Omental fat pad (tissue), 4 donors: ENCODE measurements at places on chromosomes 12 and 14.

- no peak for DNase-seq
These were observed 19.6 kb downstream of the LGMN start for GRCh38 chr14:92728759-92729364.

DNA sequence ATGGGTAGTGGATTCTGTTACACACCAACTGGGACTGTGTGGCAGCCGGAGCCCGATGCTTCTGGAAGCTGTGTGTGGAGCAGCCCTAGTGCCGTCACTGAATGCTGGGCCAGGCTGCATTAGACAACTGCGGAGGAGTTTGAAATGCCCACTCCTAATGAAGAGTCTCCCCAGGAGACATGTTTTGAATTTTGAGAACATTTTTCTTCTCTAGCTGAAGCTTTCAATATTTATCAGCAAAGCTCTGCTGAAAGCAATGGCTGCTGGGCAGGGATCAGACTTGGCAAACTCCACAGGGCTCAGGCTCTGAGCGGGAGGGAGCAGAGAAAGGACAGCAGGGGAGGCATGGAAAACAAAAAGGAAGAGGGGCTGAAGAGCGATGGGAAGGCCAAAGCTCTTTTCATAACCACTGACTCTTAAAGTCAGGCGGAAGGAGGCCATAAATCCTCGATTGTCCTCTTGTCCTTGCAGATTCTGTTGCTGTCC, 189.1 kb downstream of the MON2 start:
- no peak for DNase-seq

- DNase-seq: no peak
These were observed 251.9 kb downstream of the TMEM132D start for GRCh38 chr12:129651951-129652350.

DNA sequence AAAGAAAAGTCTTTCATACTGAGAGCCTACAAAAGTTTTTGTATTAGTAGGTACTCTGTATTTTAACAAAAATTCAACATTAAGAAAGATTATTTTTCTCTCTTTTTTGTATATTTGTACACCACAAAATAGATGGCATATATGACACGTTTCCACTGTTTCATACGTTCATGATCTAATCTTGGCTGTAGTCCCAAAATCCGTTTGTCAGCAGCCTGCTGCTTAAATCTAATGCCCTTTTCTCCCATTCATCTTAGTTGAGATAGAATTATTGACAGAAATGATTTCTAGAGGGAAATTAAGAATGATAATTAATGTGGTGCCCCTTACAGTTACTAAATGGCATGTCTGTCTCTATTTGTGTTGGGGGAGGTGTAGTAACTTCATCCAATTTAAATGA, 140.7 kb upstream of the NOVA1 start:
- DNase-seq: no peak

DNA sequence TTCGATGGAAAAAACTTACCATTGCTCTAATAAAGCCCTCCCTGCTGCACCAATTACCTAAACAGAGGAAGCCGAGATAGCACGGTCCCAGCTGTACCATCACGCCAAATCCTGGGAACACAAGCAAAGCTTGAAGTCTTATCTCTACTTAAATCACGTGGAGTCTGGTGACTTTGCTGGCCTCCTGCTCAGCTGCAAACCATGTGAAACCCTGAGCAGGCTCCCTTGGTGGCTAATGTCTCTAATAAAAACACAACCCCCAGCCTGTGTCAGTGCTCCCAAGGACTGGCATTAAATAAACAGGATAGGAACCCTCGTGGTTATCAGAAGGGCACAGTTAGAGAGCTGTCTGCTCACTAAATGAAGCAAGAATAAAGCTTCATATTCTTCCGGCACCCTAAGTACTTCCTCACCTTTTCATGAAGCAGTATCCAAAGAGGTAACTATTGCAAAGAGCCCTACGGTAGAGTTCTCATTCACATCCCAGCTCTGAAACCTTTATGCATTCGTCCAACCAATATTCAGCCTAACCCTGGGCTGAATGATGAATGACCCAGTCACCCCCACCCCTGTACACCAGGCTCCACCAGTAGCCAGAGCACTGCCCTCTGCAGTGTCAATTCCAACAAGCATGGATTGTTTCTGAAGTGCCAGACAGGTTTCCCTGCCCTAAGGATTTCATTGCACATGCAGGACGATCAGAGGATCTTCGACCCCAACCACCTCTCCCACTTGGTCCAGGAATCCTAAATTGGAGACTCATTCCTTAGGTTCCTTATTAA, 452.7 kb upstream of the TMPO start:
- DNase-seq: no peak

GRCh38 chr14:69955855-69956845, 76.9 kb downstream of the SMOC1 start:
- no peak for DNase-seq

- no peak for DNase-seq
These were observed 100.5 kb downstream of the AEBP2 start for GRCh38 chr12:19539836-19540235.

DNA sequence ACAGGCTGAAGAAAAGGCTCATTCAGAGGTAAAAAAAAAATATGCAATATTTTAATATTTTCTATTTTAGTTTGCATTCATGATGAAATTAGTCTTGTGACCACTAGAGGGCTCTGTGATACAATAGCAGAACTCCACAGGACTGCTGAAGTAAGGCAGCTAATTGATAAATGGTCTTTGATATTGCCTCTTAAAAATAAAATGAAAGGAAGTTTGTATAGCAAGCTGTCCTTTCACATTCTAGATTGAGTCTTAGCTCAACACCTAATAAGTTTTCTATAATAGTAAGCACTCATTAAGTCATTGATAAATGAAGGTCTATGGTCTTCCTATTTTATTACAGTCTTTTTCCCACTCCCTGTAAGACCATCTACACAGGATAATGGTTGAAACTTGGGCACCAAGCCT, 315.7 kb downstream of the NAV3 start:
- DNase-seq: no peak

DNA sequence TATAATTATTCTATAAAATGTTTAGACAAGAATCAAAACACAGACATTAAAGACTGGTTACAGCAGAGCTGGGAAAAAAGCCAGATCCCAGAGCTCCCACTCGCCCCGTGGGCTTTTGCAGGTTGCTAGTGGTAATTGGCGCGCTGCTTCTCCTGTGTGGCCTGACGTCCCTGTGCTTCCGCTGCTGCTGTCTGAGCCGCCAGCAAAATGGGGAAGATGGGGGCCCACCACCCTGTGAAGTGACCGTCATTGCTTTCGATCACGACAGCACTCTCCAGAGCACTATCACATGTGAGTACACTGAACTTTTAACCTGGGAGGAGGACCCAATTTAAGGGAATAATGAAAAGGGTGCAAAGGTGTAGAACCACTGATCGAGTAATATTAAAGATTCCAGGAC, 7.5 kb downstream of the TMEM52B start:
- no peak for DNase-seq

DNA sequence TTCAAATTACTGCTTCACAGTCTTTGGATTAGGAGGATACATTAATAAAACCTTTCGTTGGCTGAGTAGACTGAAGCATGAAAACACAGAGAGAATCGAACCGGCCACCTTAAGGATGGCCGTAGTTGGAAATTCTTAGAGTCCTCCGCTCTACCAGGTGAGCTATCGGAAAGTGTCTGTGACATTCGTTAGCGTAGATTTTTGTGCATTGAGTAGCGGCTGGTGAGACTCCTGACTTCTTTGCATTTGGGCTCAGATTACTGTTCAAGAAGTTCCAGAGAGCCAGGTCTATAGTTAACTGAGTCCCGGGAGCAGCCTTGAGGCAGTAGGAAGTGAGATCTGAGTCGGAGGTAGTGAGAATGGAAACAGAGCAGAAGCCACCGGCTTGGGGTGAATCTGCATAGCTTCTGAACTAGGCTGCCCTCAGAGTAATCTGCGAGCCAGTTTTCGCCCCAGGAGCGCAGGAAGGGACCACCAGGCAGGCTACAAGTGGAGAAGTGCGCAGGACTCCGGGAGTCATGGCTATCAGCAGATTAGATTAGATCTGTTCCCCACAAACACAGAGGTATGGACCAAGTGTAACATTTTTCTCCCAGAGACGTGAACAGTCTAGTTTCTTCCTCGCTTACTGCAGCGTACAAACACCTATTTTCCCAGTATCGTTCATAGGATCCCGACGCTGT, 11.0 kb downstream of the OR6S1 start:
- DNase-seq: no peak

GRCh38 chr12:7959701-7960121, 23.7 kb upstream of the SLC2A3 start:
- DNase-seq: no peak

DNA sequence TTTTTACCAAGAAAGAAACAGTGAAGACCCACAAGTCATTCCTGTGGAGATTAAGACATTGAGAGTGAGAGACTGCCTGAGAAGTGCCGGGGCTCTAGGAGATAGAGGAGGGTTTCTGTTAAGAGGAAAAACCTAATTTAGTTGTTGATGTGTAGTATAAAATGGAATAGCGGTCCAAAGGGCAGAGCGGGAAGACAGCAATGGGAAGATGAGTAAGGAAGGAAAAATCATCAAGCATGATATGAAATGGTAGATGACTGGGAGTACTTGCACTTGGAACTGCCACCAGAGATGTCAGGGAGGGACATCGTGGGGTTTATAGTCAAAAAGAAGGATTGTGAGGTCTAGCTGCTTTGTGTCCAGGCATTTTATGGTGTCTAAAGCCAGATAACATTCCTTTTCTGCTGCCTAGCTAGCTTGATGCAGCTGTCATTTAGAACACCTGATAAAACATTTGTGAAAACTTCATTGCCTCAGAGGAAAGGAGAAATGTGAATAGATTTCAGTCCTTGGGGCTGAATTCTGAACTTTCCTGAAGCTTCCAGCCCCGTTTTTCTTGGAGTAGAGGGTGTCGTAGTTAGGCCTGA, 20.1 kb upstream of the PSEN1 start:
- DNase-seq: no peak

DNA sequence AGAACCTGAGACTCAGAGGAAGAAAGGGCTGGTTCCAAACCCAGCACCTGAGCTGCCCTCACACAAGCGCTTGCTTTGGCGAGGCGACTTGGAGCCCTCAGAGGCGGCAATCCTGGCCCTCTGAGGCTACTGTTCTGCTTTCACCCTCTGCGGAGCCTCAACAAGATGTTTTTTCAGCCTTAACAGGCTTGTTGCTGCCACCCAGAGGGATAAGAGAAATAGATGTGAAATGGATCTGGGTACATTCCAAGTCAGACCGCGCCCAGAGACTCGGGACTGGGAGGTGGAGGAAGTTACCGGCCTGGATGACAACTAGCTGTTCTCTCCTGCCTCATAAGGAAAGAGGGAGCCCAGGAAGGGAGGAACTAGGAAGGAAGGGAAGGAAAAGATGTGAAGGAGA, 89.6 kb downstream of the TTC7B start:
- no peak for DNase-seq

- DNase-seq: no peak
These were observed at the start of gene TMCC3 for GRCh38 chr12:94650143-94651056. Gene TMCC3, minus strand, starts transcription at chr12:94650557. Its CDS starts 127 bp downstream, at chr12:94650430.

DNA sequence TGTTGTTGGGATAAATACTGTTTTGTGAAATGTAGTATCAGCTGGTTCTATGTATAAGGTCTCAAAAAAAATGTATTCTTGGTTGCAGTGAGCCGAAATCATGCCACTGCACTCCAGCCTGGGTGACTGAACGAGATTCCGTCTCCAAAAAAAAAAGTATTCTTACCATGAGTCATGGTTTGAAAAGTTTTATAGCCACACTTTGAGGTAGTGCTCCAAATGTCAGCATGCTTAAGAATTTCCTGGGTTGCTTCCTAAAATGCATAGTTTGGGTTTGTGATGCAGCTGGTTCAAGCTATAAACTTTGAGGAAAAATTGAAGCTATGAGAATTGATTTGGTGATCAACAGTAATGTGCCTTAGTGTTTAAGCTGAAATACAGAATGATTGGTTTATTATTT, 48.0 kb downstream of the ETNK1 start:
- DNase-seq: no peak

DNA sequence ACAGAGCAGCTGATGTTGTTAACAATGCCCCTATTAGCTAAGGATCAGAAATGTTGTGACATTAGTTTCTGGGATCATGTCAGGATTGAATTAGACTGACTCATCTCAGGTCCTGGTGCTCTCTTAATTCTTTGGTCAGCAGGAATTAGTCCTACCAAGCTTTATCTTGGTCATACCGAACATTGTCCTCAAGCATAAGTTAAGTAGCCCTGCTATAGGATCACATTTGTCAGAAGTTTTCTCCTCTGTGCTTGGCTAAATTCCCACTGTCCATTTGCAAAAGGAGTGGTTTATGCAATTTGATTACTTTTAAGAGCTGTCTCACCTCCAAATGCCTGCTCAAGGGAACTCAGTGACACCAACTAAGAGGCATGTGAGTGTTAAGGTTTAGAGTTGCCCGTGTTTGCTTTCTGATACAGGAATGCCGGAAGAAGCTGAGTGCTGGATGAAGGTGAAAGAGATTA, 48.4 kb upstream of the IFNG-AS1 start:
- DNase-seq: no peak

DNA sequence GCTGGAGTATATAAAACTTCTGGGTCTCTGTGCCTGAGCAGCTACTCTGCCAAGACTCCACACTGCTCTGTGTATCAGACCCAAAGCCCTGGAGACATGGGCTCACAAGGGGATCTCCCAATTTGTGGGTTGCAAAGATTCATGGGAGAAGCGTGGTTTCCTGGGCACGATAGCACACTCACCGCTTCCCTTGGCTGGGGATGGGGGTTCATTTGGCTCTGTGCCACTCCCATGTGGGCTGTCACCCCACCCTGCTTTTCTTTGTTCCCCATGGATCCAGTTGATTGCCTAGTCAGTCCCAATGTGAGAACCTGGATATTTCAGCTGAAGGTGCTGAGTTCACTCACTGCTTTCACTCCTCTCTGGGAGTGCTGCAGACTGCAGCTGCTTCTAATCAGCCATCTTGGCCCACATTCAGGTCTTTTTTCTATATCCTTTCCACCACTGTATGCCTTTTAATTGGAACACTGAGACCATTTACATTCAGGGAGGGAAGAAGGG, 40.0 kb upstream of the PCNX4 start:
- DNase-seq: no peak

DNA sequence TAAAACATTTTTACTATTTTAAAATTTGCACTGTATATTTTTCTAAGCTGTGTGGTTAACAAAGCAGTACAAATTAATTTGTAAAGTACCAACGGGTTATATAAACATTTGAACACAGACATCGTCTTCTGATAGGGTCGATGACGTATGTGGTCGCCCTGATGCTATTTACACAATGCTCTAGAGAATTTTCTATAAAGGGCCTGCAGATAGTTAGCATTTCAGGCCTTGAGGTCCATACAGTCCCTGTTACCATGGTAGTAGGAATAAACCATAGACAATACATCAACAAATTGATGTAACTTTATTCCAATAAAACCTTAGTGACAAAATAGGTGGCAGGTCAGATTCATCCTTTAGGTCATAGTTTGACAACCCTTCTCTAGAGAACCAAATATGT, 25.7 kb upstream of the PDZRN4 start:
- DNase-seq: no peak

GRCh38 chr12:77814386-77814785, 16.3 kb upstream of the NAV3 start:
- no peak for DNase-seq
